ENCODE measurements at places on chromosomes 13 and 19.

GRCh38 chr13:50198508-50198907, 183.3 kb downstream of the KCNRG start:
- DNase-seq = peak; percentile 50

DNA sequence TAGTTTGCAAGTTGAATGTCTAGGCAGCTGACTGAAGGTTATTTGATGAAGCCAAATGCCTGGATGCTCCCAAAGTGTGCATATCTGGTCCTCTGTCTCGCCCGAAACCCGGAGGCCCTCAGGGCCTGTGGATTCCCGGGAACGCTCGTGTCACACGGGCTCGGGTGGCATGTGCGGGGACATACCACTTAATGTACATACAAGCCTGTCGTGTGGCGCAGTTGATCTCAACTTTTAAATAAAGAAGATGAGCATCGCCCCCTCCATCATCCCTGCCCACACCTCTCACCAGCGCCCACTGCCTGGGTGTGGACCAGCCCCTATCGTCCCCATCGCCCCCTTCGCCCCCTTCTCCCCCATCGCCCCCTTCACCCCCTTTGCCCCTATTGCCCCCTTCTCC, 33.9 kb downstream of the ATP11A start:
- no peak for DNase-seq

DNA sequence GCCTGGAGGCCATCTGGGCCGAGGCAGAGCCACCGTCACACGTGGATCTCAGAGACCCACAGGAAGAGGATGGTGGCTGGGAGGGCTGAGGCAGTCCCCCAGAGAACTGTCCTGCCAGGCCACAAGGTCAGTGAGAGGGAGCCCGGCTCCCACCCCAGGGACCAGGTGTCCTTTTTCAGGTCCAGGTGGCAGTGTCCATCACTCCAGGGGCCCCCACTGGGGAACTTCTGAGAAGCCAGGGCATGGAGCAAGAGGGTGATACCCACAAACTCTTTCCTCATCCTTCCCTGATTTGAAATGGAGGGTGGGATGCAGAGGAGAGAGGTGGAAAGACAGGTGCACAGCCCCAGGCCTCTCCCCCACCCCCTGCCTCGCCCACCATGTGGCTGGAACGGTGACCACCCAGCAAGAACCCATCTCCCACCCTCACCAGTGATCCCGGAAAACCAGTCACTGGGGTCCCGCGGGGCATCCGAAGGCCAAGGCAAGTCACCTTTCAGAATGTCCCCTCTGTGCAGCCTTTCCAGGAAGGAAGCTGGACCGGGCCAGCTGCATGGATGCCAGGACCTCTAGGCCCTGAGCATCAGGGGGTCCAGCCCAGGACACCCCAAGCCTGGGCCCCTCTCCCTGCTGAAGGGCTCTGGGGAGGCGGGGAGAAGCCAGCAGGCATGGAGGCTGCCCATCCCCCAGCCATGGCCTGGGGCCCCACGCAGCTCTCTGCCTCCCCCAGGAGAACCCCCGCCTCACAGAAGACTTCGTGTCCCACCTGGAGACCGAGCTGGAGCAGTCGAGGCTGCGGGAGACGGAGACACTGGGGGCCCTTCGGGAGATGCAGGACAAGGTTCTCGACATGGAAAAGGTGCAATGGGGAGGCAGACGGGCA, 14.1 kb downstream of the PRR36 start:
- DNase-seq = no peak

DNA sequence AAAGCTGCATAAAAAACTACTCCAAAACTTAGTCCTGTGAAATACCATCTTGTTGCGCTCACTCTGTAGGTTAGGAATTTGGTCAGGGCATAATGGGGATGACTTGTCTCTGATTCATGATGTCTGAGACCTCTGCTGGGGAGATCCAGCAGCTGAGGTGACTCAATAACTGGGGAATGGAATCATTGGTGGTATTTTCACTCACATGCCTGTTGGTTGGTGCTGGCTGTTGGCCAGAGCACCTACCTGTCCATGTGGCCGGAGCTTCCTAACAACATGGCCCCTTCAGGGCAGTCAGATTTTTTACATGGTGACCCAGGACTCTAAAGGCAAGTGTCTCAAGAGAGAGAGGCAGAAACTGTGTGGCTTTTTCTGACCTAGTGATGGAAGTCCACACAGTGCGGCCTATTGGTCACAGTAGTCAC, 7.4 kb upstream of the ESD start:
- peak; percentile 95 for DNase-seq

DNA sequence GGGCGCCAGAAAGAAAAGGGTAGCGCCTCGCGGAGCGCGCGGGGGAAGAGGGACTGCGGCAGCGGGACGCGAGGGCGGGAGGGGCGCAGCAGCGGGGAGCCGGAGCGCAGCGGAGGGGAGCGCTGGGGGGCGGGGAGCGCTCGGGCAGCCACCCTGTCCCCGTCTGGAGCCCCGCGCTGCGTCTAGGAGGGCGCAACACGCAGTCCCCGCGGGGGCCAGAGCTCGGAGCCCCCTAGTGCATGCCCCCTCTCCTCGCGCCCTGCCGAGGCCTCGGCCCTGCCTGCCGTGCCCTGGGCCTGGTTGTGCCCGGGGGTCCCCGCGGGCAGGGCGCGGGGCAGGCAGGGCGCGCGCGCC, 37.9 kb downstream of the SOX1 start:
- no peak for DNase-seq

DNA sequence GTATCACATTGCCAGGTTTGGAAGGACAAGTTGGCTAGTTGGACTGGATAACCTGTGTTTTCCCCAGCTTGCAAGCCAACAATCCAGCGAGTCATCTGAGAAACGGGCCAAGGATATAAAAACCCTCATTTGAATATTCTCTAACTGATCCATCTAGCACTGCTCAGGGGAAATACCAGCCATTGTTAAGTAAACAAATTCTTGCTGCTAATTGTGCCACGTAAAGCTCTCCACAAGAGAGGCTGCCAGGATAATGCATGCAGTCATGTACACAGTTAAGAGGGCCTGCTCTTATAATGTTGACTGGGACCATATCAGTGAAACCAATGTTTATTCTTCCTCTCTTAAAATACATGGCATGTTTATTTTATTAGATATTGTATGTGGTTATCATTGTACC, 663.2 kb upstream of the SGCG start:
- DNase-seq = no peak

DNA sequence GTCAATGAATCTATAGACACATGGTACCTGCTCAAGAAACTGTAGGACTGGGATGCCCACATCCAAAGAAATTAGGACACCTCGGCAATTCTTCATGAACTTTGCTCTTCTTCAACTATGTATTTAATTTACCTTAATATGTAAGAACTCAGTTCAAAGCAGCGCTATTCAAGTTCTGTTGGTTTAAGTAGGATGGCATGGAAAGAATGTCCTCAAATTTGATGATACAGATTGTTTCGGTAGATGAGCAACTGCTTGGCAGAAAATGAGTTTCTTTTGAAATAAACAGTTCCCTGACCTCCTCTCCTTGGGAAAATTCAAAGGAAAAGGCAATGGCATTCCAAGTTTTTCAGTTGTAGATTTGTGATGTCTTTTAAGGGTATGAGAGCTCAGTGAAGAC, 36.7 kb downstream of the FGF9 start:
- DNase-seq = no peak

- no peak for DNase-seq
Observed at GRCh38 chr19:47058621-47059022, 10.2 kb upstream of the TMEM160 start.

DNA sequence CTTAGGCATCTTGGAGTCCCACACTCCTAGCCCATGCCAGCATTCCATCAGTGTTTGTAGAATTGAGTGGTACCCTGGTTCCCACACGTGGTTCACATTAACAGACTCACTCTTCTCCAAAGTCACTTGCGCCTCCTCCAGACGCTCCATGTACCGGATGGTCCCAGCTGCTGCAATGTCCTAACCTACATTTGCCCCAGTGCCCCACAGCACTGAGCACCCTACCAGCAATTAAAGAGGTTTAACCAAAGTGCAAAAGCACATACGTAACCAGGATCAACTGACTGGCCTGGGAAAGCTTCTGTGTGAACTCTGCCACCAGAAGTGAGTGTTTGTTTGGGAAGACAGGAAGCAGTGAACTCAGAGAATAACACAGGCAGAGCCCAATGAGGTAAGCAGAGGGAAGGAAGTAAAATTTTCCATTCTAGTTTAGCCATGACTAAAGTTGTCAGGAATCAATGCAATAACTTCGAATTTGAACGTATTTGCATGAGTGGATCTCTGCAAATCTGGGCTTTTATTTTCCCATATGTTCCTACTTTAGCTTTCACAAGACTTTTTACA, 7.3 kb upstream of the MEDAG start:
- DNase-seq = peak; percentile 98

Data from astrocyte of the spinal cord (primary cell).